ENCODE measurements at places on chromosomes 5 and 9. TPM values are rescaled to one million over a fixed set of nuclear protein-coding genes. Genes with fewer than 3 reads are reported as not detected.
A peak's percentile ranks its signal among the peaks of the same experiment; 100 is the strongest.

GRCh38 chr5:17127743-17128231 is 89.6 kb upstream of the BASP1 start:
- peak overlapping the region; percentile 88 for H3K27ac ChIP-seq
- peak overlapping the region; percentile 15 for H3K4me3 ChIP-seq
- peaks cover 84% of the 10 kb centered on the region for H3K4me1 ChIP-seq
- no peaks in the 10 kb centered on the region for H3K27me3 ChIP-seq
- no peaks in the 10 kb centered on the region for H3K36me3 ChIP-seq
- no peak for DNase-seq

DNA sequence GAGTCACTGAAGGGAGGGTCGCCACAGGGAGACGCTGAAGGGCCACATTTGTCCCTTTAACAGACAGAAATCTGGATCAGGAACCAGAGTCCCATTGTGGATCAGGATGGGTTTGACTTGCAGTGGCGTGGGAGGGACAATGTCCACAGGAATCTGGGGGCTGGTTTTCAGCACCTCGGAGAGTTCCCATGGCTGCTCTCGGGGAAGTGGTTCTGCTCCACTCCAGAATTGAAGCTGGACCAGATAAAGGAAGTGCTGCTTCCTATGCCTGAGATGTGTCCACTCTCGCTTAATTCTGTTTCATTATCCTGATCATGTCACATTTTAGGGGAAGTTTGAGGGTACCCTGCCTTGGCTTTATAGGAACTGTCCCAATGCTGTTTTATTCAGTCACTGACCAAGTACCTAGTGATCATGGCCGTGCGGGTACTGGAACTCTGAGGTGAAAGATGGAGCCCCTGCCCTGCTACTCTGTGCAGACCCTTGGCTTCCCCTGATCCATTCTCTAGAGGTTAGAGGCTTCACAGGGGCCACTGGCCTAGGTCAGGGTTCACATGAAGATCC is 28.7 kb downstream of the ENHO start:
- H3K4me1 ChIP-seq: no peaks in the 10 kb centered on the region
- peaks cover 32% of the 10 kb centered on the region for H3K27me3 ChIP-seq
- H3K27ac ChIP-seq: no peak overlapping the region

DNA sequence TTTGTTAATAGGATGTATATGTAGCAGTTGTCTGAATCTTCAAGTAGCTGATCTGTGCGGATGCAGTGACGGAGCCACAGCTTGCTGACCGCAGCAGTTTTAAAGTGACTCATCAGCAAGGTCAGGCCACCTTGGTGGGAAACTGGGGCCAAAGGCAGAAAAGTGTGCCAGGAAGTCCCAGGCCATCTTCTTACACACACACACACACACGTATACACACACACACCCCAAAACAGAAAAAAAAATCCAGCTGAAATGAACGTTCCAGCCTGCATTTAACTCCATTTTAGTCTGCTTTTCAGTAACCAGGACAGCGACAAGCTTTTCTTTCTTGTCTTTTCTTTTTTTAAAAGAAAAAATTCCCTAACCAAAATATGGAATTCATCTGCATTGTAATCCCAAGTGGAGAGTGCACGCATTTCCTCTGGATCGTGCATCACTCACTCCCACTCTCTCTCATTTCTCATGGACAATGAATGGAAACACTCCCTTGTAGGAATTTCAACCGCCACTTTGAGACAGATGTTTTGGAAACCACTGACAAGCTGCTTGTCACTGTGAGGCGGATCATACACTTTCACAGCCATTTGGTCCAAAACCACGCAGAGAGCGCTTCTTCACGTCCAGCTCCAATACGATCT is 103.9 kb downstream of the LHFPL2 start:
- no peak overlapping the region for H3K4me3 ChIP-seq
- peaks cover 24% of the 10 kb centered on the region for H3K36me3 ChIP-seq
- H3K27me3 ChIP-seq: no peaks in the 10 kb centered on the region
- H3K27ac ChIP-seq: peak overlapping the region; percentile 82
- peaks cover 70% of the 10 kb centered on the region for H3K4me1 ChIP-seq

DNA sequence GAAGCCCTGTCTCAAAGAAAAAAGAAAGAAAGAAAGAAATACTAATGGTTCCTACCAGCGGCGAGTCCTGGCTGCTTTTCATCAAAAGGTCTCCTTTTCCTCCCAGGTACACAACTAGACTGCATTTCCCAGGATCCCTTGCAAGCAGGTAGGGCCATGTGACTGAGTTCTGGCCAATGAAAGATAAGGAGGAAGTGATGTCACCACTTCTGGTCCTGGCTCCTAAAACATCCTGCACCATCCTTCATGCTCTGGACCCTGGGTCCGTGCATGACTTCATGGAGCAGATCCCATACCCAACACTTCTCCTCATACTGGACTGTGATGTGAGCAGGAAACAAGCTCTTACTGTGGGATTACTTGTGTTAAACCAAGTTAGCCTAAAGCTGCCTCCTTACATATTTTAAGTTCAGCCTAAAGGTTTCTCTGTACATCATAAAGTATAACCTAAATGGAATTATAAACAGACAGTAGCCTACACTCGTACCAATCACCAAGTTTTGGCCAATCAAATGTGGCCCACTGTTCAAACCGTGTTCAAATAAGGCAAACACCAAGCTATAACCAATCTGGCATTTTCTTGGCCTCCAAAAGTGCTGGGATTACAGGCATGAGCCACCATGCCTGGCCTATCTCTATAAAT is 30.2 kb upstream of the FUBP3 start:
- H3K36me3 ChIP-seq: no peaks in the 10 kb centered on the region
- H3K27ac ChIP-seq: no peak overlapping the region
- H3K4me1 ChIP-seq: no peaks in the 10 kb centered on the region
- DNase-seq: no peak

- H3K4me1 ChIP-seq: no peaks in the 10 kb centered on the region
- no peaks in the 10 kb centered on the region for H3K36me3 ChIP-seq
Observed at GRCh38 chr9:138099803-138100598, 222.4 kb downstream of the CACNA1B start.

GRCh38 chr9:72292874-72293607 is 72.0 kb downstream of the ZFAND5 start:
- no peaks in the 10 kb centered on the region for H3K36me3 ChIP-seq
- peaks cover 10% of the 10 kb centered on the region for H3K4me1 ChIP-seq
- no peak overlapping the region for H3K27ac ChIP-seq
- peaks cover 8% of the 10 kb centered on the region for H3K27me3 ChIP-seq

GRCh38 chr5:98569288-98569687 is 204.2 kb upstream of the RGMB start:
- no peaks in the 10 kb centered on the region for H3K27me3 ChIP-seq
- peaks cover 4% of the 10 kb centered on the region for H3K36me3 ChIP-seq
- peaks cover 21% of the 10 kb centered on the region for H3K4me1 ChIP-seq
- H3K27ac ChIP-seq: no peak overlapping the region
- no peak for DNase-seq
- no peak overlapping the region for H3K4me3 ChIP-seq

GRCh38 chr9:130682421-130683121 is 11.0 kb upstream of the EXOSC2 start:
- peak; percentile 93 for DNase-seq
- no peak overlapping the region for H3K27ac ChIP-seq
- peaks cover 7% of the 10 kb centered on the region for H3K4me1 ChIP-seq
- peaks cover 4% of the 10 kb centered on the region for H3K27me3 ChIP-seq

DNA sequence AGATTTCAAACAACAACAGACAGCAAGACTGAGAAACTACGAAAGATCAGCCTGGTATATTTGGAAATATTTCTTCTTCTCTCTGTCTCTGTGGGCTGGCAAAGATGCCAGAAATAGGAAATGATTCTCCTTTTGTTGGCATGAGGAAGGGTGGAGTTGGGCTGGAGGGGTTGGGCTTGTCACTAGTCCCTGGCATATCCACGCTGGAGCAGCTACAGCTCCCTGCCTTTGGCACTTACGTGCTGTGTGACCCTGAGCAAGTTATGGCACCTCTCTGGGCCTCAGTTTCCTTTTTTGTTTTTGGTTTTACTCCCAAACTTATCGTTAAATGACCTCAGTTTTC is 354 bp upstream of the KCNMB1 start:
- peak overlapping the region; percentile 81 for H3K27ac ChIP-seq
- H3K36me3 ChIP-seq: no peaks in the 10 kb centered on the region
- peak overlapping the region; percentile 67 for H3K4me3 ChIP-seq
- H3K27me3 ChIP-seq: peaks cover 12% of the 10 kb centered on the region

DNA sequence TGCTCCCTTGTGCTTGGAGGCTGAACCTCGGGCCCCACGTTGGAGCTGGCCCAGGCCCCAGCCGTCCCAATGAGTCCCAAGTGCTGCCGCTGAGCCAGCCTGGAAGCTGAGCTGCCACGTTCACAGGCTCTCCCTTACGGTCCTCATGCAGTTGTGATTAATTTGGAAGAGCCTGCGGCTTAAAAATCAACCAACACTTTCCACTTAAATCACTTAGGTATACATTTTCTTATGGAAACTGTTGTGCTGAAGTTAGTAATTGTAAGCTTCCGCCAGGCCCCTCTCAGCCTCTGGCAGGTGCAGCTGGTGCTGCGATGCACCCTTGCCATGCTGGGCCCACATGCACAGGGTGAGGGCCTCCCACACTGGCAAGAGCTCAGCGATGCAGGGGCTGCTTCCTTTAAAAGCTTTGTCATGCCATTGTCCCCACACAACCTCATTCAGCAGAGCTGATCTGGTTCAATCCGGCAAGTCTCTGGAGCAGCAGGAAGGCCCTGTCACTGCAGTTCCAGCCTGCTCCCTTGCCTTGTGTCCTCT is 61.0 kb downstream of the IPPK start:
- no peaks in the 10 kb centered on the region for H3K27me3 ChIP-seq
- peaks cover 36% of the 10 kb centered on the region for H3K4me1 ChIP-seq
- H3K4me3 ChIP-seq: no peak overlapping the region

- peaks cover 56% of the 10 kb centered on the region for H3K4me1 ChIP-seq
- peak overlapping the region; percentile 38 for H3K4me3 ChIP-seq
- no peak for DNase-seq
- H3K36me3 ChIP-seq: no peaks in the 10 kb centered on the region
- peak overlapping the region; percentile 97 for H3K27ac ChIP-seq
Observed at GRCh38 chr5:82348784-82349425, 70.8 kb upstream of the RPS23 start.

DNA sequence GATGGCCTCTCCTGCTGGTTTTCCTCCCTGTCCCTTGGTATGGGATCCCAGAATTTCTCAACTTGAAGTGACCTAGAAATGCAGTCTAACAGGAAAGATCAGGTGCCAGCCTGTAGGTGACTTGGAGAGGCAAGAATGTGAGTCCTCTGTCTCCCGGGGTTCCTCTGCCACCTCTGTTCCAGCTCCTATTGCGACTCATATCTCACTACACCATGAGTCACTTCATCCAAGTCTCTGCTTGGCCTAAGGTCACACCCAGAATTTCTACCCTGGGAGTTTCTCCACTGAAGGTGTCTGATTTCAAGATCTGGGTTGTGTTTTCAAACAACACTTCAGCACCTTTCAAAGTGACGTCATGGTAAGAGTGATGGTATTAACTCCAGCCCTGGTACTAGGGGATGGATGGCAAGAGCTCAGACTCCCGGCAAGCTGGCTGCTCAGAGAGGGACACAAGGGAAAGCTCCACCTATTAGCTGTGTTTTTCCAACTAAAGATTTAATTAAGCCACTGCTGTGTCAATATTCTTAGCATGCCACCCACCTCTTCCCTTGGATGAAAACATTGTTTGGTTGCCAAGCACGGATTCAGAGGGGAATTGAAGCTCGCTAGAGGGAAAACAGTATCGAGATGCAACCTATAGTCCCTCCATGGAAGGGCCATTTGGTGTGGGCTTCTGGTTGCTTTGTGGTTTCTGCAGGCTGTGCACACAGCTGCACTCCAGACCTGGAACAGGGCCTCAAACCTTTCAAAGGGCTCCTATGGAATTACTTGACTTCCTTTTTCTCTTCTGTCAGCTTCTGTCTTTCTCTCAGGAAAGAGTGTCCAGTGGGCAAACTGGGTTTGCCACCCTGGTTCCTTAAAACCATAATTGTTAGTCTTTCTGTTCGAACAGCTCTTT is 205.7 kb downstream of the GAS1 start:
- DNase-seq: no peak
- H3K27ac ChIP-seq: peak overlapping the region; percentile 73
- no peaks in the 10 kb centered on the region for H3K36me3 ChIP-seq
- no peaks in the 10 kb centered on the region for H3K27me3 ChIP-seq
- peaks cover 16% of the 10 kb centered on the region for H3K4me1 ChIP-seq

GRCh38 chr5:171481571-171482433 is 62.4 kb downstream of the FGF18 start:
- no peak overlapping the region for H3K27ac ChIP-seq
- no peak for DNase-seq
- no peaks in the 10 kb centered on the region for H3K36me3 ChIP-seq
- peaks cover under 1% of the 10 kb centered on the region for H3K27me3 ChIP-seq

DNA sequence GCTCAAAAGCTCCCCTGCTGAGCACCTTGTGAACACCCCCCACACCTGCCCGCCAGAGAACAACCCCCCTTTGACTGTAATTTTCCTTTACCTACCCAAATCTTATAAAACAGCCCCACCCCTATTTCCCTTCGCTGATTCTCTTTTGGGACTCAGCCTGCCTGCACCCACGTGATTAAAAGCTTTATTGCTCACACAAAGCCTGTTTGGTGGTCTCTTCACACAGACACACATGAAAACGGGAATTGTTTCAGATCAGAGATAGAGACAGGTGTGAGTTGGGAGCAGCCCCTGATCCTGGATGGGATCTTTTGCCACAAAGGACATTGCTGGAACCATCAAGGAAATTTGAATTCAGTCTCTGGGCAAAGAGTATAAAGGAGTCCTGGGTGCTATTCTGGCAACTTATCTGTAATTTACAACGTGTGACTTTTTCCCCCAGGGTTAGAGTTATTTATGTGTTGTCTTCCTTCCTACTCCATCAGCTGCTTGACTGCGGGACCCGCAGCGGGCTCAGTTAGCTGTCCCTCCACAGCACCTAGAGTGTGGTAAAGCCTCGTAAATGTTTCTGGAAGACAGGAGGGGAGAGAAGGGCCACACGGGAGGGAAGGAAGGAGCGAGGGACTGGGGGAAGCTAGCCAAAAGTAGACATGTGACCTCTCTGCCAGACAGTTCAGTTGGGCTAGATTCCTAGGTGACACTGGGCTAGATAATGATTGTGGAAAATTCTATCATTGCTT is 437.0 kb downstream of the ZNF608 start:
- no peak overlapping the region for H3K27ac ChIP-seq
- no peaks in the 10 kb centered on the region for H3K4me1 ChIP-seq
- no peak for DNase-seq

The IL3 gene
- not detected for total RNA-seq

The PCDHB4 gene
- total RNA-seq: 4.1 TPM

The DOCK2 gene
- total RNA-seq: 11.6 TPM

The MXD3 gene
- 10.7 TPM for total RNA-seq

The ZNF622 gene
- total RNA-seq: 30.7 TPM

The BAAT gene
- total RNA-seq: 0.13 TPM

The COL23A1 gene
- not detected for total RNA-seq

The VCAN gene
- 67.0 TPM for total RNA-seq

The LHX6 gene
- not detected for total RNA-seq

The ECM2 gene
- total RNA-seq: 53.3 TPM

The PCDHGA1 gene
- 0.13 TPM for total RNA-seq

The PLAC8L1 gene
- 1.4 TPM for total RNA-seq

All from osteocyte (in vitro differentiated cells).